Suprapubic skin (tissue), 4 donors: ENCODE measurements at places on chromosomes 5 and 9. TPM values are rescaled to one million over a fixed set of nuclear protein-coding genes. Genes with fewer than 3 reads are reported as not detected.

DNA sequence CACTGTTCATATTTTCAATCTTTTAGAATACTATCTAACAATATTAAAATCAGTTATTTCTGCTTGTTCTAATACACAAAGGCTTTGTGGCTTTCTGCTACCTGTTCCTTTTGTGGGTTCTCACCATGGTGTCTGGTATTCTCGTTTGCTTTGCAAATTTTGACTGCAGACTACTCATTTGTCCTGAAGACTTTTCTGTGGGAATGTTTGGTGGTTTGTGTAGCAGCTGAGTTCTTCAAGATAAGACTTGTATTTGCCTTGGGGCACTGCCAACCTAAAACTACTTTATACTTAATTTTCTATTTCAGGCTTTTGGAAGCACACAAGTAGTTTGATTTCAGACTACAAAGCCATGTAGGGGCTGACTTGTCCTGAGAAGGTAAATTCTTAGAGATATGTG, 11.1 kb downstream of the IL33 start:
- DNase-seq, result no peak

- DNase-seq, result no peak
These were observed 3.5 kb downstream of the CRB2 start for GRCh38 chr9:123359546-123359945.

- DNase-seq, result no peak
These were observed 29.6 kb upstream of the LCP2 start for GRCh38 chr5:170327168-170327567.

DNA sequence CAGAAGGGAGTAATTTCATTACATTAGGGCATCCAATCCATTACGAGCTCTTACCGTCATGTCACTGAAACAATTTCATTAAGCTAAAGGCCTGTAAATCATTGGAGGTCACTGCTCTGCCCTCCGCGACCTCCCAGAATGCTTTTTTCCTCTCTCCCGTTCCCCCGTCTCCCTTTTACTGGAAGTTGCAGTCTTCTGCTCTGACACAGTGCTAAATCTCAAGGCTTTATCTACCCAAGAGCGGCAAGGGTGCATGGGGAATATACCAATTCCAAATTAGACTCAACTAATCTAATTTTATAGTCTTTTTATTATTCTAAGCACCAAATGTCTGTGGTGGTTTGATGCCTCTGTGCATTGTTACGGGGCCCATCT, 265.7 kb upstream of the PANK3 start:
- DNase-seq, result no peak

The SPINK5 gene
- 172 TPM for total RNA-seq

The GAS1 gene
- total RNA-seq, result 22.8 TPM
